ENCODE measurements at places on chromosomes 1 and 21.

DNA sequence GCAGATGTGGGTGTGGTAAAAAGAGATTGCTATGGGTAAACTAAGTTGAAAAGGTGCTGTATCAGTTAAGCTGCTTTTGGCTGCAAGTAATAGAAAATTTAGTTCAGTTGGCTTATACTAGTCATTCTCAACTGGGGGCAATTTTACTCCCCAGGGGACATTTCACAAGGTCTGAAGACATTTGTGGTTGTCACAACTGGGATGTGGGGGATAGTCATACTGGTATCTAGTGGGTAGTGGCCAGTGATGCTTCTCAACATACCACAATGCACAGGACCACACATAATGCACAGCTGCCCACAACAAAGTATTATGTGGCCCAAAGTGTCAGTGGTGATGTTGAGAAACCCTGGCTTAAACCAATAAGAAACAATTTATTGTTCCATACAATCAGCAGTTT, 31.4 kb downstream of the SERTAD4 start:
- DNase-seq = no peak

DNA sequence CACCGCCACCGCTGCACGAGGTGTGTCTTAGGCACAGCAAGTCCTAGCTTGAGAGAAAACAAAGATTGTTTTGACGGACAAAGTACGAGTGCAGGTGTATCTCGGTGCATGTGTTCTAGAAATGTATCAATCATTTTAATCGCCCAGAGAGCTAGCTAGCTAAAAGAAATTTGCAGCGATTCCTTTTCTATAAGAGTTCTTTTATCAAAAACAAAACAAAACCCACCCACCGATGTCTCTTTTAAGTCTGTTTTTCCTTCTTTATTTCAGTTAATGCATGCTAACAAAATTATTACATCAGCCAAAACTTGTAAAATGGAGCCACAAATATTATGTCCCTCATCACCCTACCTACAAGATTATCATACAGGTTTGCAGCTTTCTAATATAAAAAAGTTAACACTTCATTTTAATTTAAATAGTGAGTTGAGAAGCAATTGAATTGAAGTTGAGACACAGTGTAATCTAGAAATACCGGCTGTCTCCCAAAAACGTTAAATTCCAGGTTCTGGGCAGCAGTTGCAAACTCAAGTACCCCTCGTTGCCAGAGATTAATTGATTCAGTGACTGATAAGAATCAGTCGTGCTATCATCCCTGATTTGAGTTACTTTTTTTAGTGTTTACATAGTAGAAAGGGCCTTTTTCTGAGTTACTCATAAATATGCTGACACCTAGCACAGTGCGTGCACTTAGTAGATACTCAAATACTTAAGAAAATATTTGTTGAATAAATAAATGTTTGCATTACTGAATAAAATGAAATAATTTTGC, 1.5 kb upstream of the SYDE2 start:
- DNase-seq = no peak

- DNase-seq = no peak
These were observed 103.8 kb downstream of the RUNX1 start for GRCh38 chr21:34945288-34945687.

DNA sequence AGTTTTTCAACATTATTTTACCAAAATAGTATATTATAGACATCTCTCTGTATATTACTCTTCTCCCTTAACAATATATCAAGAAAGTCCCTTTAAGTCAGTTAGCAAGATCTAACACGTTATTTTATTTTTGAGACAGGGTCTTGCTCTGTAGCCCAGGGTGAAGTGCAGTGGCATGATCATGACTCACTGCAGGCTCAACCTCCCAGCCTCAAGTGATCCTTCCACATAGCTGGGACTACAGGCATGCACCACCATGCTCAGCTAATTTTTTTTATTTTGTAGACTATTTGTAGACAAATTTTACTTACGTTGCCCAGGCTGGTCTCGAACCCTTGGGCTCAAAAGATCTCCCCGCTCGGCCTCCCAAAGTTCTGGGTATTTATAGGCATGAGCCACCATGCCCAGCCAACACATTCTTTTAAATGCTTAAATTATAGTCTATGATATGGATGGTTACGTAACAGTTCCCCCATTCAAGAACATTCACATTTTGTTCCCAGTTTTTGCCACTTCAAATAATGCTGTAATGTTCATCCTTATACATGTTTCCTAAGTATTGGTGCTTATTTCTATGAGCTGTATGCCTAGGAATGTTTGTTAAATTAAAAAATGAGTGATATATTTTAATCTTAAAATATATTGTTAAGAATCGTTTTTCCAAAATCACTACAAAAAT, 70.4 kb downstream of the TUT4 start:
- DNase-seq = no peak

DNA sequence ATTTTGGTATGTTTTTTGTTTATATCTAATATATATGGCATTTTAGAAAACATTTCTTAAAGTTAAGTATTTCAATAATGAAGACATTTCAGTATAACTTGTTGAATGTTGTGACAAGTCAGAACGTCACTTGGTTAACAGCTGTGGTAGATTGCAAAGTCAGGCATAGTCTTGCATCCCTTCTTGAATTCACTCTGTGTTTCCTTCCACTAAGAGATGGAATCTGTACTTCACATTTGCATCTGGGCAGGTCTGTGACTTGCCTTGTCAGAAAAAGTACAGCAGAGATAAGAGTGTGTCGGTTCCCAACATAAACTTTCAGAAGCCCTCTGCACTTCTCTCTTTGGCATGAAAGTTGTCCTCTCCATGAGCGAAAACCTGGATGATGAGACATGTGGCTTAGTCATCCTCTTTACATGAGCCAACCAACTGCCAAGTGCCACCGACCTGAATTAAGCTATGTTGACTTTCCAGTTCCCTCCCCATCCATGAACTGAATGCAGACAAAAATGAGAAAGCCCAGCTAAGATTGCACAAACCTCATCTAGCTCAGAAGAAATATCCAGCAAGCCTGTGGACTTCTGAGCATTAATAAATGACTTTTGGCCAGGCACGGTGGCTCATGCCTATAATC, 1730.2 kb downstream of the MRPL39 start:
- no peak for DNase-seq

GRCh38 chr1:227242811-227243682, 75.2 kb downstream of the CDC42BPA start:
- DNase-seq = no peak

- no peak for DNase-seq
These were observed 1.5 kb upstream of the HMGN1 start for GRCh38 chr21:39350094-39351005.

DNA sequence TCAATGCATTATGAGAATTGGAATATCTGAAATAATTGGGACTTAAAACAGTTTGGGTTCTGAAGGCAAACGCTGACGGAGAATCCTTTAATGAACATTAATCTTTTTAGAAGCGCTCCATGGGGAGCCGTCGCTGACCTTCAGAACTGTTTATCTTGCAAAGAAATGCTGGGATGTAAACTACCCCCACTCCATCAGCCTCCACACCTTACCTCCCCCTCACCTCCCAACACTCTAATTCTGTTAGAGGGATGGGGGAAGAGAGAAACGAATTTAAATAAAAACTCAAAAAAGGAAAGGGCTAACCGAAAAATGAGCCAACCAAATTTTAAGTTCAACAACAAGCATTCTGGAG, 44.1 kb upstream of the DNAJC6 start:
- DNase-seq = no peak

GRCh38 chr1:209534496-209535250, 48.8 kb upstream of the CAMK1G start:
- DNase-seq = no peak

GRCh38 chr1:54252371-54252936, 52.5 kb downstream of the MRPL37 start:
- no peak for DNase-seq

DNA sequence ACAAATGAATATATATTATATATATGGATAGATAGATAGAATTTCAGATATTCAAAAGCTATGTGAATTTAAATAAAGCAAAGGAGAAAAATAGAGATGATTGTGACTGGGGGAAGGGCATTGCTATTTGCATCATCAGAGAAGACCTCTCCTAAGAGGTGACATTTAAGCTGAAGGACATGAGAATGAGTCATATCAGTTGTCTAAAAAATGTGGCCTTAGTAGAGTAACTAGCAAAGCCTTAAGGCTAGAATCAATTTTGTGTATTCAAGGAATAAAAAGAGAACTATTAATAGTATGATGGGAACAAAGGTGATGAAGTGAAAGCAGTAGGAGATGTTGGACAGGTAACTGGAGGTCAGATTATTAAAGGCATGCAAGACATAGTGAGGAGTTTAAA, 34.8 kb upstream of the SLC35F3 start:
- no peak for DNase-seq

DNA sequence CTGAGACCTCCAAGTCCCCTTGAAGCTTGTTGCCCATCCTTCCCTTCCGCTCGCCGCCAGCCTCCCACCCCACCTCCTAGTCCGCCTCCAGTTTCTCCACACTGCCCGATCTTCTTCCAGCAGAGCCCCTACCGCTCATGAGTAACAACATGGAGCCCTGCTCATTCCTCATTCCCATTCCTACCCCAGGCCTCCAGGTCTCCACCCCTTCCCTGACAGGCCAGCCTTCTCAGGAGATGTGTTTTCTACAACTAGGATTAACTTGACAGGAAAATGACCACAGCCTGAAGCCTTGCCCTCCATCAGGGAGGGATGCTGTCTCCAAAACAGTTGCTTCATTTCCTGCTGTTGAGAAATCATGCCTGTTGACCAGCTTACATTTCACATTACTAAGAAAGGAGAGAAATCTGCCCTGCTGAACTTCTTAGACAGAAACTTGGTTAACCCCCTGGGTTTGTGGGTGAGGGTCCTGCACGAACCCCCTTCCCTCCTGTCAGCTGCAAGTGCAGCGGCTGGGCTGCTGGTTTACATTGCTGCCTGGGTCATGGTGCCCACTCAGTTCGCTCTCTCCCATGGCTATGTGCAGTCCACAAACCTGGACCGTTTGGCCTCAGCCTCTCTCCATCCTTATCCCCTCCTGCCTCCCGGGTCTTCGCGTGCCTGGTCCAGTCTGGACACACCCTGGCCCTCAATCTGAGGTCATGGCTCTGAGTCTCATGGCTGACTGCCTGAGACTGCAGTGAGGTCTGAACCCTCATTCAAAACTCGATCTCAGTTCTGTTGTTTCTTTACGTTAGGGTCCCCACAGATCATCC, 16.1 kb upstream of the CHI3L1 start:
- DNase-seq = no peak

- no peak for DNase-seq
These were observed 25.6 kb downstream of the PHACTR4 start for GRCh38 chr1:28395181-28395580.

GRCh38 chr1:172699695-172700227, 40.9 kb downstream of the FASLG start:
- DNase-seq = no peak

- DNase-seq = no peak
These were observed 4.5 kb upstream of the IL10RB start for GRCh38 chr21:33261635-33262034.

DNA sequence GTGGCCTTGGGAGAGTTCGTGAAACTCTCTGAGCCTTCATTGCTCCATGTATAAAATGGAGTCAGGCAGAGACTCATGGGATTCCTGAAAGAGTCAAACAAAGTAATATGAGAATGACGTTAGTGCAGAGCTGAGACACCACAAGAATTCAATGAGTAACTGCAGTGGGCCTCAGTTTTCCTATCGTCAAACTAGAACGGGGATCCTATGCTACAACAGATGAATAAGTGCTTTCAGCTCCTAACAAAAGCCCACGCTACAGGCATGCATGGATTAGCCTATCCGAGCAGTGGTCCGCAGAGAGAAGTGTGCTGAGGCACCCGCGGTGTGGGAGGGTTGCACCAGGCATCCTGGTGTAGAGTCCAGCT, 124.7 kb downstream of the SYF2 start:
- no peak for DNase-seq

DNA sequence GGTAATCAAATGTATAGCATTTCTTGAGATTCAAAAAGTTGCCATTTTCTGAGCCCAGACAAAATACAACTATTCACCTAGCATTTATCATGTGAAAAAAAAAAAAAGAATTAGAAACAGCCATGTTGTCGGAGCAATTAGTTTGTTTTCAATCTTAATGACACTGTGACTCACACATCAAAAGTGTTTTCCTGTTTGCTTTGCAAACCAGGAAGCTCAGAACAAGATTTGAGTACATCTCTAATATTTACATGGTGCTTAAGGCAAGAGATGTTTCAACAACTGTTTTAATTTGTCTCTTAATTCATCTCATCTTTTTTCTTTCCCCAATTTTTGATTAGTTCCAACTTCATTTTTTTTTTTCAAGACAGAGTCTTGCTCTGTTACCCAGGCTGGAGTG, 62.5 kb upstream of the CAPZB start:
- no peak for DNase-seq

DNA sequence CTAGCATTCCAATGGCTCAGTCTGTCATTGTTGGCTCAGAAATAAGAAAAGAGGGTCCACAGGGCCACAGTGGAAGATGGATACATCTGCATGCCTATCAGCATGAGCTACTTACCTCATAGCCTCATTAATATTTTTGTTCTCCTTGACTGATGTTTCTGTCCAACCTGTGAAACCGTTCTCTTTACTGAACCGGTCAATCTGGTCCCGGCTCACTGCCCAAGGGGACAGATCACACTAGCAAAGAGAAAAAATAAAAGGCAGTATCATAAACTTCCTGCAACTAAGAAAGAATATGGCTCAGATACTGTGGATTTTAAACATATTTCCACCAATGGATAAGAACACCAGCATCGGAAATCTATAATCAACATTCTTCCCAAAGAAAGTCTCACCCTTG, 4.7 kb downstream of the RAB29 start:
- DNase-seq = no peak

- no peak for DNase-seq
These were observed 45.1 kb downstream of the PDPN start for GRCh38 chr1:13628711-13629110.

DNA sequence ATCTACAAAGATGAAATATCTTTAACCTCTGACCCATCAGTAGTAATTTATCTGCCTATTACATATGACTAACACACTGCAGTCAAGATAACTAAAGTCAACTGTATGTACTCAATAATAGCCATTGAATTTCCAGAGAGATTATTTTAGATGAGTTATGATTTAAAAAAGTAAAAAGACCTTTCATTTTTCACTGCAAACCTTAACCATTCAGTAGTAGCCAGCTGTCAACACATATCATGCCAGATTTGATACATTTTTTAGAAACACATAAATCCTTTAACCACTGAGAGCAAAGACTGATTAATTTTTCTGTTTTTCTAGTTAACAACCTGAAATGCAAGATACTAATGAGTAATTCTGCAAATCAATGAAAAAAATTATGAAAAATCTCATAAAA, 31.0 kb downstream of the PALMD start:
- no peak for DNase-seq

- no peak for DNase-seq
These were observed 52.0 kb downstream of the ECE1 start for GRCh38 chr1:21238141-21238800.

DNA sequence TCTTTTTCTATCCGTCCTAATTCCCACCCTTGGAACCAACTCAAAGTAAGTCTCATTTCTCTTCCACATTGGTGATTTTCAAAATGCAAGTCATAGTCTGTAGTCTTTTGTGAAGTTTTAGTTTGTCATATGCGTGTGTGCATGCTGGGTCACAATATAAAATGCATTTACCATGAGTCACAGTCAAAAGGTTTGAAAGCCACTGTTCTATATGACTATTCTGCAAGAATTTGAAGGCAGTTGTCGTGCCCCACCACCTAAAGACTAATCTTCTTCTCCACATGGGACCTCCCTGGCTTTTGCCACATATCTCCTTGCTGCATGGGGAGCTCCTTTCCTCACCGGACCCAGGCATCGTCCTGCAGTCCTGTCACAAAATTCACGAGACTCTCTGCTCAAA, 1.6 kb downstream of the STPG1 start:
- no peak for DNase-seq

GRCh38 chr1:75985827-75986226, 53.6 kb upstream of the ASB17 start:
- DNase-seq = no peak

GRCh38 chr1:8040586-8040985, 14.5 kb upstream of the ERRFI1 start:
- DNase-seq = no peak
